ENCODE measurements at places on chromosomes 7 and 10.

DNA sequence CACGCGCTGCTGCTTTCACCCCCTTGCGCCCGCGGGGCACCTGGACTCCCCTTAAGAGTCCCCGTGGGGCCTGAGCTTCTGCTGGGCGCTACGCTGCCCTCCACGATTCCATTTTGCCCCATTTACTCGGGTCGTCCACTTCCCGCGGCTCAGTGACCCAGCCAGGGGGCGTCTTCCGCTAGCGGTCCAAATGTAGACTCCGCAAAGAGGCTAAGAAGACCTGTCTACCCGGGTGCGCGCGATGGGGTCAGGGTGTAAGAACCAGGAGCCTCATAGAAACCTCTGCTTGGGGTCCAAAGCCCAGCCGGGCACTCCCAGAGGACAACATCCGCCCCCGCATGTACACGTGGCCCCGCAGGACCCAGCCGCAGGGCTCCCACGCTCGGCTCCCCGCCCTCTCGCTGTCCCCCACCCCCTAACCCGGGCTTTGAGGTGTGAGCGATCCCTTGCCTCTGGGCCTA, 5.2 kb upstream of the HMX2 start:
- no peak for DNase-seq

GRCh38 chr7:85823396-85824080, 636.7 kb upstream of the SEMA3D start:
- DNase-seq = no peak

DNA sequence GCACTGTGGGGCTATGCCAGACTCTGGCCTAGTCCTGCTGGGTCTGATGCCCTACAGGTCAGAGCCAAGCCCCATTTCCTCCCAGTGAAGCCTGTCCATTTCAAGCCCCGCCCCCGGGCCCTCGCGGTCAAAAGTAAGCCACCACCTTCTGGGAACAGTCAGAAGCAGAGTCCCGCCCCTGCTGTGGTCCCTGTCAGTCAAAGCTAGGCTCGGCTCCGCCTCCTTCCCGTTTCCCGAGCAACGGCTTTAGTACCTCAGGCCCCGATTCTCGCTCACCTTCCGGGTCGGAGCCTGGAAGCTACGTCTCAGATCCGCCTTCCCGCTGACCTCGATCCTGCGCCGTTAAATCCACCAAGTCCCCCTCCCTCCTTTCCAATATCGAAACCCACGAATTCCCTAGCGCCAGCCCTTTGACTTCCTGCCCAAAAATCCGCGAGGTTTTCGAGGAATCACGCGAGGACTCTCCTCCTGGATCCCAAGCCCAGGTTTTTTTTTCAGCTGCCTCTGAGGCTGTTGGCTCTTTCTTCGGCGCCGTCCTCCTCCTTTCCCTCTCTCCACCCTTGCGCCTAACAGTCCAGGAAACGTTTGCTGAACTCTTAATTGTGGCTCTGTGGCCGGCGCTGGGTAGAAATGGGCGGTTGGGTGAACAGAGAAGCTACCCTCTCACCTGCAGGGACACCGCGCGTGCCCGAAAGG, 11.8 kb downstream of the SFXN3 start:
- DNase-seq = peak; percentile 98

GRCh38 chr7:16926861-16927260, 45.1 kb upstream of the AGR3 start:
- no peak for DNase-seq

DNA sequence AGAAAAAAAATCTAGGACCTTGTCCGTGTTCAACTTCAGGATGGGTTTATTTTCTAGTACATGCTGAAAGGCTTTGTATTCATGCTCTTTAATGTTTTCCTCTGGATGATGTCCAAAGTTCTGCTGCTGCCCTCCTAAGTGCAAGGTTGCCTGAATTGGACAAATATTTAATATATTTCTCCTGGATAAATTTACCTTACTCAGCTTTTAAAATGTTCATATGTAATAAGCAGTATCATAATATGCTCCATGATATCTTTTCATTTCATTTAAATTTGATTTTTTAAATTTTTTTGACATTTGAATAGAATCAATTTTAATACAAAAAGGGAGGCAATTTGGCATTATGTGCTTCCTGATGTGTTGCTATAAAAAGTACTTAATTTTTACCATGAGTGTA, 95.9 kb upstream of the SLC25A13 start:
- no peak for DNase-seq

DNA sequence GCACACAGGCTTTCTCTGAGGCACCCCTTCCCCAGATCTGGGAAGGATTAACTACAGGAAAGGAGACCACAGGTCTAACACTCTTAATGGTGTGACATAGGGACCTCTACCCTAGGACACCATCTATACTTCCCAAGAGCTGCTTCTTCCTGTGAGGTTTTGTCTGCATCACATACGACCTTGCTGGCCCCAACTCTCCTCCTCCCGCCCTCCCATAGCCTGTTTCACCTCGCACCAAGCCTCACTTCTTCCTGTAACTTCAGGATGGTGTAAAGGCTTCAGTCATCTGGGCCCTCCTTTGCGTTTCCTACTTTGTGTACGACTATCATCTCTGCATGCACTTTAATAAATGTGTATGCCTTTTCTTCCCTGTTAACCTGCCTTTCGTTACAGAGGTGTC, 274.3 kb downstream of the KLF6 start:
- DNase-seq = no peak

- DNase-seq = peak; percentile 43
Measured at GRCh38 chr10:79905322-79906314, 43.3 kb downstream of the SFTPD start.

DNA sequence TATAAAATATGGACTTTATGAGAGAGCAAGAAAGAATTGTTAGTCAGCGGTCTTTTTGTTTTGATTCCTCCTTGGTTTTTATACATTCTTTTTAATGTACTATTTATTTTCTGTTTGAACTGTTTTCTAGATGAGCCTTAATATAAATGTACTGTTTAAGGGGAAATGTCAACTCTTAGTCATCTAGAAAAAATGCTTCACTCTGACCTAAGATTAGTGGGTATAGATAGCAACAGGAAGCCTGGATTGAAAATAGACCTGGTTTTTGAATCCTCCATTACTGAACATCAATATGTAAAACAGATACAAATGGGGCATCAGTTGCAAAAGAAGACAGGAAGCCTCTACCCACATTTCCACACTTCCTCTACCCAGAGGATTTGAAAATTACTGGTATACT, 87.8 kb downstream of the CHRM2 start:
- DNase-seq = peak; percentile 72

DNA sequence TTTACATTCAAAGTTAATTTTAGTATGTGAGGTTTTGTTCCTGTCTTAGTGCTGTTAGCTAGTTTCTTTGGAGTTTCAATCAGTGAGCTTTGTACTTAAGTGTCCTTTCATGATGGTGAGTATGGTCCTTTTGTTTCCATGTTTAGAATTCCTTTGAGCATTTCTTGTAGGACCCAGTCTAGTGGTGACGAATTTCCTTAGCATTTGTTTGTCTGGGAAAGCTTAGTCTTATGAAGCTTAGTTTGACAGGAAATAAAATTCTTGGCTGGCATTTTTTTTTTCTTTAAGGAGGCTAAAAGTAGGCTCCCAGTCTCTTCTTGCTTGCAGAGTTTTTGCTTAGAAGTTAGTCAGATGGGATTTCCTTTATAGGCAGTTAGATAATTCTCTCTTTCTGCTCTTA, 209.2 kb upstream of the SEMA3C start:
- peak; percentile 5 for DNase-seq

GRCh38 chr10:87860156-87860795, 3.1 kb downstream of the KLLN start:
- peak; percentile 76 for DNase-seq

DNA sequence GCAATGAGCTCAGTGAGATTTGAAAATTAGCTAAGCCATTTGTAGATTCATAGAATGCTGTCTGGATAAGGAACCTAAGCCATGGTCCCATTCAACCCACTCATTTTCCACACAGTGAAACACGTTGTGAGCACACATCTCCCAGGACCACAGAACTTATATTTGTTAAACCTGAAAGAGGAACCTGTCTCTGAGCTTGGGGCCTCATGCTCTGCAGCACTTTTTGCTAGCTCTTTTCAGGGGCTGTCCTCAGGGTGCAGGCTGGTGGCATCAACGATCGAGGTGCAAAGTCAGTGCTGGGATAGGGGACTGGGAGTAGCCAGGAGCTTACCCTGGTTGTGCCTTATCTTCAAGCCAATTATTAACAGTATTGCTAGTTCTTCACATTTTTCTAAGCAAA, 11.9 kb downstream of the HECW1 start:
- DNase-seq = no peak

- DNase-seq = no peak
Measured at GRCh38 chr7:23075571-23075970, 30.0 kb upstream of the KLHL7 start.

GRCh38 chr7:151925446-151926335, 30.6 kb upstream of the GALNTL5 start:
- DNase-seq = peak; percentile 32

GRCh38 chr7:80632139-80632538, 6.3 kb upstream of the CD36 start:
- DNase-seq = no peak

GRCh38 chr7:55050281-55050680, 31.5 kb downstream of the EGFR start:
- no peak for DNase-seq

- no peak for DNase-seq
Measured at GRCh38 chr7:6675807-6676405, 30.8 kb downstream of the ZNF12 start.

GRCh38 chr7:150333659-150334058, 7.8 kb downstream of the RARRES2 start:
- DNase-seq = no peak

GRCh38 chr10:70549962-70550458, 52.5 kb downstream of the PRF1 start:
- DNase-seq = peak; percentile 73

DNA sequence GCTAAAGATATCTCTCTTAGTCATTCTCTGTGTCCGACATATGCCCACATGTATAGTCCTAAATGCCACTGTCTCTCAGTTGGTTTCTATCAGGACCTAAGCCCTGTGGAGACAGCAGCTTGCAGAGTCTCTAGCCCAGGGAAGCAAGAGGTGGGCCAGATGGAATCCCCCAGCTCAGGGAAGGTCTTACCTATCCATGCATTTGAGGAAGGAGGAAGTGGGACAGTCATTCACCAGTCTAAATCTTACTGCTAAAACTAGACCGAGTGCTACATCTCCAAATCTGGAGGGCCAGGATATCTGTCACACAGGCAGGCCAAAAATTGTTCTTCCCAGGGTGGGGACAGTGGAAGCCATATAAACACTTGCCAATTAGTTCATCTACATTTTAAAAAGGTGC, 26.4 kb upstream of the HERPUD2 start:
- DNase-seq = no peak

DNA sequence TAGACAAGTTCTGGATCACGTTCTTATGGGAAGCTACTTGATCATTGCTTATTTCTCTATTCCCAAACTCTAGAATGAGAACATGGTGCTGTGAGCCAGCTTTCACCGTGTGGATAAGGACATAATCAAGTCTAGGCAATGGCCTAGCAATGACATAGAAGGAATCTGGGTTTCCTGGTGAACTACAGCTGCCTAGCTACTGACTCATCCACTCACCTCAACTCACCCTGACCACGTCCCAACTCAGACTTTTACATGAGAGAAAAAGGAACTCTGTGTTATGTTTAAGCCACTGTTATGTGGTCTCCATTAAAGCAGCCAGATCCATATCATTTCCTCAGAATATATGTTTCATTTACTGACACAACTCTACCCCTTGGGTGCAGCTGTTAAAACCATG, 18.8 kb upstream of the MET start:
- peak; percentile 80 for DNase-seq

- no peak for DNase-seq
Measured at GRCh38 chr7:15041226-15041625, 138.7 kb upstream of the DGKB start.

DNA sequence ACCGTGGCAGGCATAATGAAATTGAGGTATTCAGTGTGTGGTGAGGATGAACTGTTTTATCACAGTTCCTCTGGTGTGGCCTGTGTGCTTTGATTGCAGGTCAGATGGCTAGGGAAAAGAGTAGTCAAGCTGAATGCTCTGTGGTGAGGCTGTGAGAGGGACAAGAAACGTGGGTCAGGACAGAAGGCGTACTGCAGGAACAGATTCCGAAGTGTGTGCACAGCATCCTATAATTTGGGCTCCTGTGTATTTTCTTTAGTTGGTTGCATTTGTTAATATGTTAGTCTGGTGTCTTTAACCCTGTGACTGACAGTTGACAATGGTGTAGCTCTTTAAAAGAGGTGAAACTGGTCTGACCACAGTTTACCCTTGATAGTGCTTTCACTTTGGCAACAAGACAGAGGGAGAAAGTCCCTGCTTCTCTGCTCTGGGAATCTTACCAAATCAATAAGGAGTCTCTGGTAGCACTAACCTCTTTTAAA, 76.5 kb downstream of the AUTS2 start:
- DNase-seq = no peak

DNA sequence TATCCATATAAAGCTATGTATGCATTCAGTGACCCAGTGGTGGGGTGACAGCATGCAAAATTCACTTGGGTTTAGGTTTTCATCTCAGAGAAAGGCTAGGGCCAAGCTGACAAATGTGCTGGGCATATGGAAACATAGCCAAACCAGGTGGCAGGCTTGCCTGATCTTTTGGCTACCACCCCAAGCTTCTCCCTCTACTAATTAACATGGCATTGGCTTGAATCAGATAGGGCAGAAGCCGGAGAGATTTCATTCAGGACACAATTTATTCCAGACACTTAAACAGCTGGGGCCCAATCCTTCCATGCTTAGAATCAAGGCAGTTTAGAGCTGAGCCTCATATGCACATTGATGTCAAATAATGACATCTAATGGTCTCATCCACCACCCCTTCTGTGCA, 95.5 kb upstream of the AGK start:
- DNase-seq = no peak

GRCh38 chr10:6493521-6494441, 86.3 kb downstream of the PRKCQ start:
- DNase-seq = peak; percentile 1

GRCh38 chr7:68423356-68423755, 1174.9 kb upstream of the AUTS2 start:
- no peak for DNase-seq

DNA sequence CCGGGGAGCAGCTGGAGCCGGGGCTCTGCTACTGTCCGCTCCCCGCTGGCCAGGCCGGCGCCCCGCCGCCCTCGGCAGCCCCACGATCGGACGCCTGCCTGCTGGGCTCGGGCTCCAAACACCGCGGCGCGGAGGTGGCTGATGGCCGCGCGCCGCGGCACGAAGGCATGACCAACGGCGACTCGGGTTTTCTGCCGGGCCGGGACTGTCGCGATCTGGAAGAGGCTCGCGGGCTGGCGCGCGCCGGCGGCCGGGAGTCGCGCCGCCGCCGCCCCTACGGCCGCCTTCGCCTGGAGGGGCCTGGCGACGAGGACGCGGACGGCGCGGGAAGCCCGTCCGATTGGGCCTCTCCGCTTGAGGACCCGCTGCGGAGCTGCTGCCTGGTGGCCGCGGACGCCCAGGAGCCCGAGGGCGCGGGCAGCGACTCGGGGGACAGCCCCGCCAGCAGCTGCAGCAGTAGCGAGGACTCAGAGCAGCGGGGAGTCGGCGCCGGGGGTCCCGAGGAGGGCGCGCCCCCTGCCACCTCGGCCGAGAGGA, 570 bp downstream of the TBC1D12 start:
- DNase-seq = no peak

Measured in cardiac fibroblast (primary cell).